ENCODE measurements at places on chromosomes 7 and 10.
A peak's percentile ranks its signal among the peaks of the same experiment; 100 is the strongest.

- no peak for DNase-seq
Measured at GRCh38 chr10:120483651-120484301, 26.7 kb downstream of the PLPP4 start.

- DNase-seq = peak; percentile 57
Measured at GRCh38 chr7:20798081-20798693, 11.5 kb upstream of the SP8 start.

DNA sequence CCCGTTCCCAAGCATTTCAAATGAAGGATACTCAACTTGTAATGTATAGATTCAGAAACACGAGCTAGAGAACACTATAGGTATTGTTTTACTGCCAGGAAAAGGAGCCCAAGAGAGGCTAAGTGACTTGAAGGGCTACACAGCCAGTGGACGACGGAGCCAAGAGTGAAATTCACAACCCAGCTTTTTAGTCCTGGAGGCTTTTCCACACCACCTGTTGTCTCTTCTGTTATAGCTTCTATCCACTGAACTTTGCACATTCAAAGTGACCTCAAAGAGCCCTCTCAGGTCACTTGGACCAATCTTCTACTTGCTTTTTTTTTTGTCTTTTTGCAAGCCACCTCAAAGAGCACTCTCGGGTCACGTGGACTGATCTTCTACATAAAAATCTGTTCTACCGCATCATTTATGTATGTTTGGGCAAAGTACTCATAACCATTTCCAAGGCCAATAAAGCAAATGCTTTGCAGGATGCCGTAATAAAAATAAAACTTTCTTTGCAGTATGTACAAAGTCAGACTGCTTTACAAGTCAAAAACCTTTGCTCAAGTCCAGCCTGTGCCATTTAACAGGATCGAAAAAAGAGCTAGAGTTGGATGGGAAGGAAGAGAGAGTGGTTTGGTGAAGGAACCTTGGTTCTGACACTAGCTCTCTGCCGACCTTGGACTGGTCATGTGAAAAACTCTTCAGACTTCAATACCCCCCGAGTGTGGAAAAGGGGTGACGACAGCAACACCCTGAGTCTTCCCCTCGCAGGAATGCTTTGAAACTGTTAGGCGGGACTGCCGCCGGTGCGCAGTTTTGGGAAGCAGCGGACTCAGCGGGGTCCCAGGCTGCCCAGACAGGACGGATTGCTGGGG is 821 bp downstream of the SLC35B4 start:
- no peak for DNase-seq

DNA sequence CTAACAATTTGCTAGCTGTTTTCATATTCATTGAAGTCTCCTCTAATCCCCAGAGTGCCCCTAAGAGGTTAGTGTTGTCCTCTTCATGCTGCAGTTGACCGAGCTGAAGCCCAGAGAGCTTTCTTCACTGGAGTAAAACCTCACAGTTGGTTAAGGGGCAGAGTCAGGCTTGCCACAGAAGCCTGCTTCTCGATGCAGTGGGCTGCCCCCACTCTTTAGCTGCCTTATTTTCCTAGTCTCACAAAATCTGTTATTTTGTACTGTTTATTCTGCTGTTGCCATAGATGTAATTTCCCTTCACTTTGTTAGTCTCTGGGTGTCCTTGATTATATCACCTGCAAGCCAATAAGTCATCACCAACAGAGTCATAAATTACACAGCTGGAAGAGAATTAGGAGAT is 56.3 kb upstream of the ZPBP start:
- DNase-seq = no peak

GRCh38 chr10:29993319-29993915 is 66.0 kb downstream of the JCAD start:
- DNase-seq = no peak

DNA sequence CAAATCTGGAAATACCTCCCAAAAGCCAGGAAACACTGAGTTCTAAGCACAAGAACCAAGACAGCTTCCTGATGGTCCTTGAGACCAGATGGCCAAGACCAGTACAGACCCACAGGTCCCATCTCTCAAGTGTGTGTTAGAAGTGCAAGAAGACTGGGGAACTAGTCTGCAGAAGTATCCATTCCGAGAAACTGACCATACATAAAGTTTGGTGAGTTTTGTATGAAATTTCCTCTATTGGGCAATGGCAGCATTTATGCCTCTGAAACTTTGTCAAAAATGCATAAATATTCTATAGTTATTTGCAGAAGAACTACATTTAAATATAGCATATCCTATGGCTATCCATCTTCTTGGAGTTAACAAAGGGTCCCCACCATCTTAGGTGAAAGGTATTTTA is 137.5 kb downstream of the LRRN3 start:
- DNase-seq = no peak

DNA sequence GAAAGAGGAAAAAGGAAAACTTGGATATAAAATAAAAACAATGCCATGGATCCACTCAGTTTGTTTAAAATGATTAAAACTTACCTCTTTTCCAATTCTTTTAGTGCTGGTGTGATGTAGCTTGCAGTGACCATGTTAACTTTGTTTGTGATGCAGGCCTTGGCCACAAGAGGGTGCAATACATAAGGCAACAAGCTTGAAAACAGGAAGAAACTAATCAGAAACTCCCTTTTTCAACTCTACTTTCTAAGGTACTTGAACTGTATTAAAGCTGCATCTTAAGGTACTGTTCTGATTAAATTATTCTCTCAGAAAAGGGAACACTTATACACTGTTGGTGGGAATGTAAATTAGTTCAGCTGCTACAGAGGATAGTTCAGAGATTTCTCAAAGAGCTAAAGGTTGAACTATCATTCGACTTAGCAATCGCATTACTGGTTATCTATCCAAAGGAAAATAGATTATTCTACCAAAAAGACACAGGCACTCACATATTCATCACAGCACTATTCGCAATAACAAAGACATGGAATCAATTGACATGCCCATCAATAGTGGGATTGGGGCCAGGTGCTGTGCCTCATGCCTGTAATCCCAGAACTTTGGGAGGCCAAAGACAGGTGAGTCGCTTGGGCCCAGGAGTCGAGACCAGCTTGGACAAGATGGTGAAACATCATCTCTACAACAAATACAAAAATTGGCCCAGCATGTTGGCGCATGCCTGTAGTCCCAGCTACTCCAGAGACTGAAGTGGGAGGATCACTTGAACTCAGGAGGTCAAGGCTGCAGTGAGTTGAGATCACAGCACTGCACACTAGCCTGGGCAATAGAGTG is 50.9 kb downstream of the AASS start:
- DNase-seq = peak; percentile 49

GRCh38 chr10:103083266-103083976 is 109.7 kb downstream of the NT5C2 start:
- DNase-seq = no peak

- no peak for DNase-seq
Measured at GRCh38 chr10:97828721-97829120, 20.9 kb upstream of the GOLGA7B start.

- no peak for DNase-seq
Measured at GRCh38 chr7:80588591-80588990, 49.9 kb upstream of the CD36 start.

- DNase-seq = no peak
Measured at GRCh38 chr10:68576118-68576517, 16.0 kb downstream of the TET1 start.

DNA sequence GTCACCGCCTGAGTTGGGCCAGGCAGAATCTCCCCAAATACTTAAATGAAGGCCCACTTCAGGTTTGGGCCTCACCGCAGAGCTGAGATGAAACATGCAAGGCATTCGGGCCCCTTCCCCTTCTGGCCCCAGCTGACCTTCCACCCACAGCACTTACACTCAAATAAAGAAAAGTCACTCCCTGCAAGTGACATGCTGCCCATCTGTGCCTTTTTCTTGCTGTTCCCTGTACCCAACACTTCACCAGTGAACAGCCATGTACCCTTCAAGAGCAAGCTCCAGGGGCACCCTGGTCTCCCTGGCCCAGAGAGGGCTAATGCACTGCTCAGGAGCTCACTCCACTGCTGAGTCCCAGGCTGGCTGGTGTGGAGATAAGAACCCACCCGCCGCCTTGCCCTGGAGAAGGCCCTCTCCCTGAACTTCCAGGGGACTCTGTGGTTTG is 40.7 kb downstream of the ZCCHC24 start:
- no peak for DNase-seq

- no peak for DNase-seq
Measured at GRCh38 chr7:157445956-157446295, 109.1 kb downstream of the DNAJB6 start.

- no peak for DNase-seq
Measured at GRCh38 chr7:144074374-144074773, 4.8 kb downstream of the OR2A25 start.

GRCh38 chr10:118692872-118693271 is 61.9 kb downstream of the CACUL1 start:
- peak; percentile 57 for DNase-seq

GRCh38 chr7:19984231-19984632 is 210.8 kb upstream of the TMEM196 start:
- no peak for DNase-seq

DNA sequence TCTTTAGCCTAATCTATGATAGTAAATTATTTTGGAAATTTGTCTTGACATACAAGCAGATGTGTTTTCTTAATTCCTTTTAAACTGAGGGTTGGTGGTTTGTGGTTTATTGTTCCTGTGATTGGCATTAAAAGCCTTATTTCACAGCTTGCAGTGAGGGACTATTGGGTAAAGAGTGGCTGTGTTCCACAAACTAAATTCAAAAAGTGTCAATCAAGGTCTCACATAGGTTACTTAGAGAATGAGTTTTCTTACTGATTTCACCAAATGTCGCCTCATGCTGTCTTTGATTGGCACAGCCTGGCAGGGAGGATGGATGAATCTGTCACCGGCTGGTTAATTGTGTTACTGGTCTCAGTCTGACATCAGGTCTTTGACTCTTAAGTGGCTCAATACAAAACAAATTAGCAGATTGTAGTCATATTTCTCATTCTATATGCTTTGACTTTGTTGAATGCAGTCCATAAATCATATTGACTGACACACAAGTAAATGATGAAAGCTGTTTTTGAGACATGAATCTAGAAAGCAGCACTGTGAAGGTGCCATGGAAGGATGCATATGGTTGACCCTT is 66.8 kb upstream of the CYP26C1 start:
- no peak for DNase-seq

DNA sequence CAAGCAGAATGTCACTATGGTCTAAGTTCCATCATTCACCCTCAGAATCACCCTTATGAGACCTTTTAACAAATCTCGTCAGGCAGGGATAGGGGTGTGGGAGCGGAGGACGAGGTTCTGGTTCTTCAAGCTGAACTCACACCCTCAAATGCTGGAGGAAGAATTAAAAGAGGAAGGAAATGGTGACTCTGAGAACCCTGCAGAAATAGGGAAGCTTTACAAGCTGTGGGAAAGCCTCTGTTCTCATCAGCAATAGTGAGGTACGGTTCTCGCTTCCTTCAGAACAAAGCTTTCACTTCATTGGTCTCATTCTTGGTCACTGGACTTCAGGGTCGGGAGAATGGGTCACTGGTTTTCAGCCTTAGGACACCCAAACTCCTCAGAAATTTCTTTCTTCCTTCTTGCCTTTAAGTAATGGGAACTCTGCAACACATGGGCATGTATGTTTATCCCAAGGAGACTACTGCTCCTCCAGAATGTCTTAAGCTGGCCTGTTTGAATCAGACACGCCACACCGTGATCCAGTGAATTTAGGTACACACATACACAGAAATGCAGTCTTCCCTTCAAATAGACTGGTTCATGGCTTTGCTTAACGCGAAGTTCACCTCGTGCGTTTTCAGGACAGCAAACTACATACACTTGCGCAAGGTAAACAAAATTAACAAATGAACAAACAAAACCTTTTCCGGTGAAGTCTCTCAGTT is 226.0 kb downstream of the SFMBT2 start:
- DNase-seq = no peak

Measured in RCC 7860 (cell line).